Stimulated activated CD8-positive, alpha-beta memory T cell treated with anti-CD3 and anti-CD28 coated beads, Interleukin-2, amount 100 ng/mL, for 1 hour (primary cell): ENCODE measurements at places on chromosomes 7 and 10.

GRCh38 chr7:111499027-111499426 lies 63.3 kb downstream of the IMMP2L start:
- DNase-seq, result no peak

DNA sequence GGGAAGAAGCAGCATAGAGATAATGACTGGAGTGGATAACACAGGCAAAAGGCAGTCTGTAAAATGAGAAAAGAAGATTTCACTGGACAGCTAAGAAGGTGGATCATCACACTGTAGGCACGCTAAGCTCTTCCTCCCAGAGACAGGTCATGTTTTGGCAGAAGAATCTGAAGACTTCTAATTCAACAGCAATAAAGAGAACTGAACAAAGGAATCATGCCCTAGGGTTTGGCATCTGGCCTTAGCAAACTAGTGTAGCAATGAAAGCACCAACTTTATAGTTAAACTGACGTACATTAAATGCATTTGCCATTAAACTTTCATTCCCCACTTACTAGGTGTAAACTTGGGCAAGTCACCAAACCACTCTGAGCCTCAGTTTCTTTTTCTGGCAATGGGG lies 84.4 kb upstream of the SEM1 start:
- no peak for DNase-seq

DNA sequence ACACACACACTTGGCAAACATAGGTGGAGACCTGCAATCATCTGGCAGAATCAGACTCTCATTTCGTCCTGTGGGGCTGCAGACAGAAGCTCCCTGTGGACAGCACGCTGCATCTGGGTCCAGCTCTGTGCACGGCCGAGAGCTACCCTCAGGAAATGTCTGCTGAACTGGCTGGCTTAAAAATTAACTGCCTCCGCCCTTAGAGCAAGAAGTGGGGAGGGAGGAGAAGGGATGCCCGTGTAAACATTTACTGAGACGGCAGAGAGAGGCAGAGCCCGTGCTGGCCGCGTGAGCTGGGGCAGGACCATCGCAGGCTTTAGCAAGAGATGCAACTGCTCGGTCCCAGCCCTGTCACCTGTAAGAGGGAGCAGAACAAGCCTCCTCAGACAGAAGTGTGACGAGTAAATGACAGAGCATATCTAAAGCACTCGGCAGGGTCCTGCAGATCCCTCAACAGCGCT lies 81.8 kb downstream of the TNS3 start:
- DNase-seq, result no peak

- DNase-seq, result no peak
Observed at GRCh38 chr7:107686816-107687387, 26.3 kb downstream of the SLC26A4 start.

GRCh38 chr7:24133691-24134090 lies 150.3 kb upstream of the NPY start:
- DNase-seq, result no peak

DNA sequence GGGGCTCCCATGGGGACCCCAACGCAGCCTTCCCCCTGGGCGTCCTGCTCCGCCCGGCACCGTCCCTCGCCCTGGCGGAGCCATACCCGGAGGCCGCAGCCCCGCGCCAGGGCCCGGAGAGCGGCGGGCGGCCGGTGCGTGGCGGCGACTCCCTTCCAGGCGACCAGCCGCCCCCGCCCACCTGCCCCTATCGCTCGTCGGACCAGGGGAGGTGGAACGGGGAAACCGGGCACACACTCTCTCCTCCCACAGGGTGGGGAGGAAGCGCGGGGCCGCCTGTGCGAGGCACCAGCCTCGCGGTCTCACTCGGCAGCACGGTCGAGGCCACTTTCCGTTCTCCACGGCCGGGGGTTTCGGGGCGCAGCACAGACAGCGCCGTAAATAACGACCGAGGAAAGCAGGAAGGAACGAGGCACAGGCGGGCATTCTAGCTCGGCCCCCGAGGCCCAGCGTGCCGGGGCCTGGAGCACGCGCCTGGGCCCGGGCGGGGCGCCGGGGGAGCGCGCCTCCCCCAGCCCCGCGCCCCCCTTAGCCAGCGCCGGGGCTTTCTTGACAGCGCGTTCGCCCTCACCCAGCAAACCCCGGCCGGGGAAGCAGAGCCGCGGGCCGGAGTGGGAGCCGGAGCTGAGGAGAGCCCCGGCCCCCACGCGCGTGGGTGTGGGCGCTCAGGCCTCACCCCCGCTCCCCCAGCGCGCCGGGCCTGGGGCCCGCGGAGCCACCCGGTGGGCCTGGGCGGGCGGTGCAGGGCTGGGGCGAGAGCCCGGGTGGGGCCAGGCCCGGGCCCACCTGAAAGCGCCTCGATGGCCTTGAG lies 936 bp downstream of the IGF2BP3 start:
- DNase-seq, result no peak

GRCh38 chr10:89516149-89516832 lies 19.1 kb downstream of the SLC16A12 start:
- DNase-seq, result no peak

DNA sequence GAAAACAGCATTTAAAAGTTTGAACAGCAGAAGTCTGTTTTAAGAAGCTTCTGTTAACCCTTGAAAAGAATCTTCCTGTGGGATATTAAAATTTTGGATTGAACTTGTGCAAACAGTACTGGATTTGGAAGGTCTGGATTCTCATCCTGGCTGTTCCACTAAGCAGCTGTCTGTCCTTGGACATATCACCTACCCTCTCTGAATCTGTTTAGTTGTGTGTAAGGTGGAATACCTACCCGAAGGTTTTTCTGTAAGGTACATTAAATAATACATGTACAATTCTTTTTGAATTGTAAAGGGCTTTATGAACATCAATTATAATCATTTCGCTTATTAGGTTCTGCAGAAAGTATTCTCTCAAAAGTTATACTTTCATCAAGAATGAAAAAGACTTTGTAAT lies 2.2 kb downstream of the PDCD4 start:
- no peak for DNase-seq

DNA sequence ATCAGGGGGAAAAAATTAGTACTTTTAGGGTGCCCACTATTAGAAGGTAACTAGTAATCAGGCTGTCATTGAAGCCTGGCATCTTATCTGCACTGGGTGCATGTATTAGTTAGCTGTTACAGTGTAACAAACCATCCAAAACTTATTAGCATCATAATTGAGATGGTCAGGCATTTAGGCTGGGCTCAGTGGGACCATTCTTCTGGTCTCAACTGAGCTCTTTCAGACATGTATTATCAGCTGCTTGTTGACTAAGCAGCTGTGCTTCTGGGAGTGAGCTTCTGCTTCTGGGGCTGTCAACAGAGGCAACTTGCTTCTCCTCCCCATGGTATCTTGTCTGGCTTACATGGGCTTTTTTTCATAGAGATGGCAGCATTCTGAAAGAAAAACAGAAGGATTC lies 154.0 kb upstream of the ZNF92 start:
- DNase-seq, result no peak

DNA sequence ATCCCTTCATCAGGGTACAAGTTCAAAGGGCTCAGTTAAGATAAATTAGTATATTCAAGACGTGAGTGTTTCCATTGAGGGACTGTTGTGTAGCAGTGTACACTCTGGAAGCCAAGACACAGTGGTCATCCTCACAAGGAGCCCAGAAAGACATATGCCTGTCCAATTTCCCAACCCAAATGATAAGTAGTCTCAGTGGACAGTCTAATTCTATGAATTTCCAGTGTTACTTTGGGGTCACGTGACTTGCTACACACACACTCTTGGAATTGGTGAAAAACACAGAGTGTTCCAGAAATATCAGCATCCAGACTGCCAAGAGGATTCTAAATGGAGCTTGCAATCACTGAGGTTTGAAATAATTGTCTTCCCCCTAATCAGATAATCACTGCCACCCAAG lies 365.1 kb downstream of the WDR11 start:
- no peak for DNase-seq

DNA sequence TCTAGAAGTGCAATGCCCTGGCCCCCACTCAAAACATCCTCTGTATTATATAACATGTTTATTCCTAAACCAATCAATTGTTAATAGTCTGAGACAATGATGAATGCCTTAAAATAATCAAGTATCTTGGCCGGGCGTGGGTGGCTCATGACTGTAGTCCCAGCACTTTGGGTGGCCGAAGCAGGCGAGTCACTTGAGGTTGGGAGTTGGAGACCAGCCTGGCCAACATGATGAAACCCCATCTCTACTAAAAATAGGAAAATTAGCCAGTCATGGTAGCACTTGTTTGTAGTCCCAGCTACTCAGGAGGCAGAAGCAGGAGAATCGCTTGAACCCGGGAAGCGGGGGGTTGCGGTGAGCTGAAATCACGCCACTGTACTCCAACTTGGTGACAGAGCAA lies 29.4 kb upstream of the CACNA2D1 start:
- no peak for DNase-seq

- no peak for DNase-seq
Observed at GRCh38 chr7:158060216-158060615, 527.4 kb downstream of the PTPRN2 start.

GRCh38 chr7:139716156-139716942 lies 61.4 kb downstream of the HIPK2 start:
- DNase-seq, result no peak

- no peak for DNase-seq
Observed at GRCh38 chr10:386771-387592, 251.7 kb downstream of the ZMYND11 start.

- DNase-seq, result no peak
Observed at GRCh38 chr10:76404531-76404930, 973.1 kb downstream of the LRMDA start.

- no peak for DNase-seq
Observed at GRCh38 chr7:98864731-98865453, 4.9 kb downstream of the TMEM130 start.

DNA sequence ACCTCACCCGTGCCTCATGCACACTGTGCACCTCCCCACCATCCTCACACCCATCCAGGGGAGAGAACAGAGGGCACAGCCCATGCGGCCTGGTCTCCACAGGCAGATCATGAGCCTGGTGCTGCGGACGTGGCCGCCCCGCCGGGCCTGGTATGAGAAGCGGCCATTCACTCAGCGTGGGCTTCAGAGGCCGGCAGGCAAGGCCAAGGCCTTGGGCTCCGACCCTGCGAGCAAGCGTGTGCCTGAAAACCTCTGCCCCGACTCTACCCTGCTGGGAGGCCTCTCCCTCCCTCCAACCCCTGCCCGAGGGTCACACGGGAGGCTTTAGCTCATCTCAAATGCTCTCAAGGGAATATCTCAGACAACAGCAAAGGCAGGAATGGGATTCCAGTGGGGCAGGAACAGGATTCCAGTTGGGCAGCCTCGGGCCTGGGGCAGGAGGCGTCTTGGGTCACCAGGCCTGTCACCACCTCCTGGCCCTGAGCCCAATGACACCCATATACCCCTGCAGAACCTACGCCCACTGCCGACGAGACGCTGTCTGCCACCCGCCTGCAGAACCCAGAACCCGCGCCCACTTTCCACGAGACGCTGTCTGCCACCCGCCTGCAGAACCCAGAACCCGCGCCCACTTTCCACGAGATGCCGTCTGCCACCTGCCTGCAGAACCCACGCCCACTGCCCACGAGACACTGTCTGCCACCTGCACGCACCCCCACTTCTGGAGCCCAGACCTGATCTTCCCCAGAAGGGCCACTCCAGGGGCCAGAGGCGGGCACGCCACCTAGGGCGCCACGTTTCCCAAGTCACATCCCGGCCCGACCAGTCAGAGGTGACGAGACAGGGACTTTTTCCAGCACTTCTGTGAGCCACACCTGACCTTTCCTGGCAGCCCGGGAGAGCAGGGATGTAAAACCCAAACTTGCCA lies 38.9 kb downstream of the ADAP1 start:
- no peak for DNase-seq

DNA sequence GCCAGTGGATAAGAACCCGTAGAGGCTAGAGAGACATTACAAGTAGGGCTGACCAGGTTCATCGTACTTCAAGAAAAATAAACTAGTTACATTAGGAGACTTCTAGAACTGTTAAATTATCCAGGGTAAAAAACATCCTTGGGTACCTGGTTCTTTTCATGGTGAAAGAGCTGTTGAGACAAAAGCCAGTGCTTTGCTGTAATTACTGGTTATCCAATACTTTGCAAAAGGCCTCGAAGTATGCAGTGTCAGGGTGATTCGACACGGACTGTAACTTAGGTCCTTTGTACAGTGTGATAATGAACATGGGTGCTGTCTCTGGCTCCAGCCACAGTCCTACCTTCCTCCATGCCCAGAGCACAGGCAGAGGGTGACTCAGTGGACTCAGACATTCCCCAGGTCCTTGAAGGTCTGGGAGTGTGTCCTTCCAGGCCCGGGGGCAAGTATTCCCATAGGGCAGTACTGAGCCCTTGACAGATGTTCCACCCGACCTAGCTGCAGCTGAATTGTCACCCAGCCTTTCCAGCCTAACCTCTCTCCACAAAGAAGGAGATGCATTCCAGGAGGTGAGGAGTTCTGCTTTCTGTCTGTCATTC lies 123.6 kb upstream of the TMEM72 start:
- no peak for DNase-seq

- no peak for DNase-seq
Observed at GRCh38 chr10:18399158-18399557, 252.2 kb downstream of the NSUN6 start.

DNA sequence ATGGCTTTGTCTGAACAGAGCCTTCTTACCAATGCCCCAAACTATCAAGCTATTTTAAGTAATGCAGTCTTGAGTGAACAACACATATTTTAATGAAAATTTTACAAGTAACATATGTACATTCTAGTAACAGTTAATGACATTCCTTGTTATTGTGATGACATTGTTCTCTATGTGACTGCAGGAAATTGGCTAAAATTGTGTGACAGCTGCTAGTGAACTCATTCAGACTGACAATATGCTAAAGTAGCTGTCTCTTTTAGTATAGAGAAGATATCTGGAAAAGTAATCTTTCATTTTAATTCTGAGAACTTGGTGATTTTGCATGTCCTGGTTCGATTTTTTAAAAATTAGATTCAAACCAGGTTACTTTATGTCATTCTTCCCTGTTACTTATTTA lies 259.8 kb upstream of the MAGI2 start:
- DNase-seq, result no peak

DNA sequence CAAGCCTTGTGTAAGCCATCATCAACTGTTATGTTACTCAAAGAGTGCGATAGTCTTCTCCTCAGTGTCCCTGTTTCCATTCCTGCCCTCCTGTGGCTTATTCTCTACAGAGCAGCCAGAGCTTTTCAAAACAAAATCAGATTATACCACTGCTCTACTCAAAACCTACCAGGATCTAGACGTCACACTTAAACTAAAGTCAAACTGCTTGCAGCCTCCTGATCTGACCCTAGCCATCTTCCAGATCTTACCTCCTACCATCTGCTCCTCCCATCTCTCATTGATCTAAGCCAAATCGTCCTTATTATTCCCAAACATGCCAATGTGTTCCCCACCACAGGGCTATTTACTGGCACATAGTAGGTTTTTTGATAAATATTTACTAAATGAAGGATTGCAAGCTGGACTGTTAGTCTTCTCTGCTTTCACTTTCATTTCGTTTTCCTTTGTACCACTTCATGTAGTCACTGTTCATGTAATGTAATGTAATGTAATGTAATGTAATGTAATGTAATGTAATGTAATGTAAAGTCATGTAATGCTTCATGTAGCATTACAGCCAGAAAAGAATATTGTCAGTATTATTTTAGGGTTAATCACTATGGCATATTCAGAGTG lies 116.1 kb downstream of the GPR37 start:
- DNase-seq, result no peak
